ENCODE measurements at places on chromosomes 5 and 9.

- DNase-seq = no peak
These were observed 61.7 kb upstream of the PPP2R2B start for GRCh38 chr5:146940295-146940694.

- DNase-seq = no peak
These were observed 78.2 kb downstream of the EFNA5 start for GRCh38 chr5:107592515-107592914.

DNA sequence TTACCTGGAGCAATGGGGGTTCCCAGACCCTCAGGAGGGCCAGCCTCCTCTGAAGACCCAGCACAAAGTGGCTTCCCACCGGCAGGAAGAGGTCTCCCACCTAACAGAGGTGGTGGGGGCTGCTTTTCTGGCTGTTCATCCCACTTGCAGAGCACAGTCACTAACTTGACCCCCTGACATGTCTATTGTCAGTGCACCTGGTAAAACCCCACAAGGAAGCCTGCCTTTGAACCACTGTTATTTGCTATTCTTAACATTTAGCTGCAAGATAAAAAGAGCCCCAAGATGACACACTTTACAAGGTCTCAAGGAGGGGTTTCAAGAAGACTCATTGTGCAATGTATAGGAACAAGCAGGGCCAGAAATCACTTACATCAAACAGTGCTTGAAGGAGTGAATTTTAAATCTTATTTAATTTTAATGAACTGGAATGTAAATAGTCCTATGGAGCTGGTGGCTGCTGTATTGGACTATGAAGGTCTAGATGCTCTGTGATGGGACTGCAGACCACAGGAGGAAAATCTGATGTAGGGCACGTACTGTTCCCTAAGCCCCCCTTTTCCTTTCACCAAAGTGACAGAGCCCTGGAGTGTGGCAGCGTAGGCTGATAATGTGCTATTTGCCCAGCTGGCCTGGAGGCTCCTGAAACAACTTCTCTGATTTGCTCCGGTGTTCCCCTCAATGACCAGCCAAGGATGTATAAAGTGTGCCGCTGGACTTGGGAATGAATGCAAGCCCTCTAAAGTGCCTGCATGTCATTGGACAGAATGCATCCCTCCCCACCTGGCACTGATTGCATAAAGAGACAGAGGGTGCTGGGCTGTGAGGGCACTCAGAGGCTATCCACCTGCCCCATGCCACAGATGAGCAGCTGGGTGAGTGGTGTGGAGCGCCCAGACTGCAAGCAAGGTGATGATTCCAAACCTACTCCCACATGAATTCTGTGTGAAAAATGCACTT, 80.2 kb downstream of the PTPN3 start:
- no peak for DNase-seq

DNA sequence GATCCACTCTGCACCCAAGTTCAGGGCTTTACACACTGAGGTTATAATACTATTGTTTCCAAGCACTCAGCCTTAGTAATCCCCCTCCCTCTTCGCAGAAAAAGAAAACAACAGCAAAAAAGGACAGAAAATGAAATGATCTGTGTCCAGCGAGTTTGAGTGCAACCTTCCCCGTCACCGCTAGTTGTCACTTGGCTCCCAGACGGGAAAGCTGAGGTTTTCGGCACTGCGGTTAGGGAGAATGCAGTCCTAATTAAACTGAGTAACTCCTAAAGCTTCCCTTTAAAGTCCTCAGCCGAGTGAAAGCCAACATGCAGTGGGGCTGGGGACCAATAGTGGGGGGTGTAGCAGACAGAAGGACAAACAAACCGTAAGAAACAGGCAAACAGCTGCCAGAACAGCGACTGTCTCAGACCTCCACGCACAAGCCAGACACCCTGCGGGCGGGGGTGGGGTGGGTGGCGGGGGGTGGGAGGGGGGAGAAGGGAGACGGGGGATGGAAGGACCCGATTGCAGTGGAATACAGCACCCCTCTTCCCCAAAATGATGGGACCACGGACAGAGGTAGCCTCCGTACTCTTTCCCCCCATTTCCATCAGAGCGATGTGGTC, 680 bp downstream of the GLRA1 start:
- no peak for DNase-seq

GRCh38 chr5:52789851-52790250, 2.1 kb downstream of the ITGA1 start:
- no peak for DNase-seq

GRCh38 chr5:168110870-168111832, 180.3 kb upstream of the WWC1 start:
- no peak for DNase-seq

- peak; percentile 55 for DNase-seq
These were observed at the start of gene NFIL3 for GRCh38 chr9:91423785-91424402. Gene NFIL3, minus strand, starts transcription at chr9:91423832. Its CDS starts 13,098 bp downstream, at chr9:91410734.

DNA sequence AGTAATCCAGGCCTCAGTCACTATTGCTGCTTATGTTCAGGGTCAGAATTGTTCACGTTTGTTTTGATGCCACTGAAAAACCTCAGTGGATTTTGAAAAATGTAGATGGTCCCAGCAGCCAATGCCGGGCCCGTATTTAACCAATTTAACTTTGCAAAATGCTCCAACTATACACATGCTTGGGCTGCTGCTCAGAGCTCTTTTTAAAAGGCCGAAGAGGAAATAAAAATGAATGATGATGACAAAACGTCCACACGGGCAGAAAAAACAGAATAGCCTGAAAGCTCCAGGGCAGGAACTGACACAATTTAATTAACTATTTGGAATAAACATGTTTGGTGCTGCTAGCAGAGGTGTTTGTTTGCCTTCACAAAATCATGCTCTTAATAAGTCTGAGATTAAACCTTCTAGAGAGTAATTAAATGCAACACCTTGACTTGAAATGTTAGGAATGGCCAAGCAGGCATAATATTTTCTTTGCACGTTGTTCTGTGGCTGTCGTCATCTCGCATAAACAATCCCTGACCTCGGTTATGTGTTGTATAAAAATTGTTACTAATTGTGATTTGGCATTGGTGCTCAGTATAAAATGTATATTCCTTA, 152.7 kb downstream of the SLIT3 start:
- DNase-seq = no peak

DNA sequence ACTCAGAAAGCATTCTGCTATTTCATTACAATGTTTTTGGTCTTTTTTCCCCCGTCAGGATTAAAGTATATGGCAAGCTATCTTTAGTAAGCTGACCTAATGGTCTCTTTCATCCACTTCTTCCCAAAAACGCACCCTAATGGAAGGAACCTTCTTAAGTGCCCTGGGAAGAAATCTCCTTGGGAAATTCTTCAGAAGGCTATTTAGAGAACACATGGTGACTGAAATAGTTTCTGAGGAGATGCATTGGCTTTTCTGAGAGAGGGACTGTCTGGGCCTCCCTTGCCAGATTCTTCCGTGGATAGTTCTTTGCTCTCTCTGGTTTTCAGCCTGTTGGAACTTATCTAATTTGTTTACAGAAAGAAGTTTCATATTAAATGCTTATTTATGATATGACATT, 524.1 kb upstream of the MEF2C start:
- DNase-seq = no peak

Measured in central memory CD4-positive, alpha-beta T cell (primary cell).